Skeletal muscle cell (primary cell): ENCODE measurements at places on chromosomes 6 and 20.
A peak's percentile ranks its signal among the peaks of the same experiment; 100 is the strongest.

DNA sequence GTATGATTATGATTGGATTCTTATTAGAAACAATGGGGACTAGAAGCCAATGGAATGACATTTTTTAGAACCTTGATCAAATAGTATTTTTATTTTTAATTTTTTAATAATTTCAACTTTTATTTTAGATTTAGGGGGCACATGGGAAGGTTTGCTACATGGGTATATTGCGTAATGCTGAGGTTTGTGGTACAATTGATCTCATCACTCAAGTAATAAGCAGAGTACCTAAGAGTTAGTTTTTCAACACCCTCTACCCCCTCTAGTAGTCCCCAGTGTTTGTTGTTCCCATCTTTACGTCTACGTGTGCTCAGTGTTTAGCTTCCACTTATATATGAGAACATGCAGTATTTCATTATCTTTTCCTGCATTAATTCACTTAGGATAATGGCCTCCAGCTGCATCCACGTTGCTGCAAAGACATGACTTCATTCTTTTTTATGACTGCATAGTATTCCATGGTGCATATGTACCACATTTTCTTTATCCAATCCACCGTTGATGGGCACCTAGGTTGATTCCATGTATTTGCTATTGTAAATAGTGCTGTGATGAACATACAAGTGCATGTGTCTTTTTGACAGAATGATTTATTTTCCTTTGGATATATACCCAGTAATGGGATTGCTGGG is 281.1 kb upstream of the MAN1A1 start:
- DNase-seq: no peak

GRCh38 chr6:143337201-143337949 is 113.1 kb downstream of the ADAT2 start:
- no peak for DNase-seq

- DNase-seq: no peak
These were observed 126.3 kb downstream of the C6orf118 start for GRCh38 chr6:165183071-165183470.

DNA sequence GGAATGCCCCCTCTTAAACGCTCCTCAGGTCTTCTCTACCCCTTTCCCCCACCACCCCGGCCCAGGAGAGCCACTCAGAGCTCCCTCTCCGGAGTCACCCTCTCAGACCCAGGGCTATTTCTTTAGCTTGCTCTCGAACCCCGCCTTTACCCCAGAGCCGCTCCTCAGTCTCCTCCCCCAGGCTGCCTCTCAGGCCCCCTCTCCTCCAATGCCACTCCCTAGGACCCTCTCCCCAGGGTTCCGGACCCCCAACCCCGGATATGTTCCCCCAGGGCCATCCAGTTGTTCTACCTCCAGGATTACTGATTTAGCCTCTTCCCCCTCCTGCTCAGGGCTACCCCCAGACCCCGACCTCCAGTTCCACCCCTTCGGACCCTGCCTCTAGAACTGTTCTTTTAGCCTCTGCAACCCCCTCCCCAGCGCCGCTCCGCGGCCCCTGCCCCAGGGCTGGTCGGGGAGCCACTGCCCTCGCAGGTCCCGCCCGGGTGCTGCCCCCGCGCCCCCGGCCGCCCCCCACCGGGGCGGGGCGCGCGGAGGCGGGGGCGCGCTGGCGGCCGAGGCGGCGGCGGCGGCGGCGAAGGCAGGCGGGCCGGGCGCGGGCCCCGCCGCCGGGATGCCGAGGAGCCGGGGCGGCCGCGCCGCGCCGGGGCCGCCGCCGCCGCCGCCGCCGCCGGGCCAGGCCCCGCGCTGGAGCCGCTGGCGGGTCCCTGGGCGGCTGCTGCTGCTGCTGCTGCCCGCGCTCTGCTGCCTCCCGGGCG is at the start of gene MMP24:
MMP24 (plus strand) TSS at position 565 of the 758 bp plus-strand sequence; CDS start at position 614, 49 bp downstream.
- no peak for DNase-seq

DNA sequence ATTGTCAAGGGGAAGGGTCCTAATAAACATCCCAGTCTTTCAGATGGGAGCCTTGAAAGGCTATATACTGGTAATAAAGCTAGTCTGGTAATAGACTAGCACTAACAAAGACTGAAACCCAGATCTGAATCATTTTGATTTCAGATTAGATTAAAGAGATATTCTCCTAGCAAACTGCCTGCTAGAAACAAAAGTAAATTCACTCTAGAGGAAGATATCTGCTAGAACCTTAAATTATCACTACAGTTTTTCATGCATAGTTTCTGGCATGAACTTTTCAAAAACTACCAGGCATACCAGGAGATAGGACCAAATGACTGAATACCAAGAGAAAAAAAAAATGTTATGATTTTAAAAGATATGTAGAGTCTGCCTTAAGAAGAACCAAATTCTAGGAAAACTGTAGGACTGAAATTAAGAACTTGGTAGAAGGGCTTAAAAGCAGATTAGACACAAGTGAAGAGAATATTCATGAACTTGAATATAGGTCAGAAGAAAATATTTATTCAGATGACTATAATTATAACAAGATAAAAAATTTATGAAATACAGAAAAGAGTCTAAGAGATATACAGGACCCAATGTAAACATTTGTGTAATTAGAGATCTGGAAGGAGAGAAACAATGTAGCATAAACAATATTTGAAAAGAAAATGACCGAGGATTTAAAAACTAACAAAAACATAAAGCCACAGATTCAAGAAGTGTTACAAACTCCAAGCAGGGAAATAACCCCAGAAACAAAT is 141.6 kb downstream of the FOXO3 start:
- no peak for DNase-seq

DNA sequence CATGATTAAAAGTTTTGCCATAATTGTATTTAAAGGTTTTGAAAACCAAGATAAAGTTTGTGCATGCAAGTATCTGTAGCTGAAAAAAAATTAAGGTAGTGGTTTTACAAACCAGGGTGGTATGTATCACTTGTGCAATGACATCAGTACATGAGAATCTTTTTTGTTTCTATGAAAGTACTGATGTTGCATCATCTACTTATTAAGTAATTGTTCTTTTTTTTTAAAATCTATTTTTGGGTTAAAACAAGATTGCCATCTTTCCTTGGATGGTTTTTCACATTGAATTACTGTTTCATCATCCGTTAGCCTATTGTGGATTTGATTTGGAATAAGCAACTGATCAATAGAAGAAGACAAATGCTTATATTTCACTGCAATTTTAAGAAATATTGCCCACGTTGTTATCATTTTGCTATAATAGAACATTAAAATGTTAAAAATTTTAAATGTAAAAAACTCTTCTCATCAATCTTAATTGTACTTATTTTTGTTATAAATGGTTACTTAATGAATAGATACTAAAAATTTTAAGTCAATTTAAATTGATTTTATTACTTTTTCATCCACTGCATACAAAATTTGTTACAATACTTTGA is 39.8 kb upstream of the TAGAP start:
- DNase-seq: peak; percentile 77

DNA sequence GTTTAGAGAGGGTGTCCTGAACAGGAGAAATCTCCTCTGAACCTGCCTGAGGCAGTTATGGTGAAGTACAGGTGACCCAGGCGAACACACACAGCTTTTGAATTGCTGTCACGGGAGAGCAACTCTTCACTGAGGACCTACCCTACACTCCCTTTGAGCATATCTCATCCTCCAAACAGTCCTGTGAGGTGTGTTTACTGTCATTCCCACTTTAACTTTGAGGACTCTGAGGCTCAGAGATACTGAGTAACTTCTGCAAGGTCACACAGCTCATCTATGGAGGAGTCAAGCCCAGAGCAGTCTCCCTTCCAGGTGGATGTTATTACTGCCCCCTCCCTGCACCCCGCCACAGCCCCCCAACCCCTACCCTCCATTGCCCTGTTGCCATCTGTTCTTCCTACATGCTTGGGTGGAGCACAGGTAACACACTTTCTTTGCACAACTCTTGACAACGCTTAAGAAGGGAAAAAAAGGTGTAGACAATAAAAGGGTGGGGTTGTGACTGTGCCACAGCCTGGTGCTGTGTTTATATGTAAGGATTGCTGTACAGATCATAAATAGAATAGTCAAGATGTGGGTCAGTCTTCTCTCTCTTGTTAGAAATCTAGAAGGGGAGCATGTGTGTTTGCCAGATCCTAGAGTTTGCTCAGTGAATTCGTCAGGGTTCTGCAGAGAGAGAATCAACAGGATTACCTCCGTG is 4.3 kb upstream of the TRAF3IP2 start:
- no peak for DNase-seq

- no peak for DNase-seq
These were observed 5.9 kb downstream of the VNN1 start for GRCh38 chr6:132708002-132708401.

GRCh38 chr6:148915810-148916209 is 169.0 kb downstream of the UST start:
- no peak for DNase-seq

DNA sequence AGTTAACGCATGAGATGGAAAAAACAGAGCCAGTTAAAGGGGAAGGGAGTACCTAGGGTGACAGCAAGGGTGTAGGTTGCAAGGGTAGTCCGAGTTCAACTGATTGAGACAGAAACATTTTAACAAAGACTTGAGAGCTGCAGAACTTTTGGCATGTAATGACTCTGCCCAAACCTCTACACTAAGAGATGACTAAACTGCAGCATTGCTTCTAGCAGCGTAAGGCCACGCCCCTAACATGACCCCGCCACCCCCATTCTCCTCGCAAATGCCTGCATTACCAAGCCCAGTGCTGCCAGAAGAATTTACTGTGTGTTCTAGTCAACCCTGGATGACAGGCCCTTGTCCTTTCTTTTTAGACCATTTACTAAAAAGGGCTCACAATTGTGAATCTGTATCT is 6.3 kb upstream of the HINT3 start:
- no peak for DNase-seq

GRCh38 chr6:105780146-105780860 is 305.8 kb upstream of the PRDM1 start:
- no peak for DNase-seq

- DNase-seq: no peak
These were observed 18.3 kb downstream of the RPS6KA2 start for GRCh38 chr6:166608774-166609173.

GRCh38 chr20:14830899-14831298 is 493.5 kb upstream of the FLRT3 start:
- DNase-seq: no peak

GRCh38 chr20:16064989-16065707 is 508.1 kb downstream of the KIF16B start:
- no peak for DNase-seq

DNA sequence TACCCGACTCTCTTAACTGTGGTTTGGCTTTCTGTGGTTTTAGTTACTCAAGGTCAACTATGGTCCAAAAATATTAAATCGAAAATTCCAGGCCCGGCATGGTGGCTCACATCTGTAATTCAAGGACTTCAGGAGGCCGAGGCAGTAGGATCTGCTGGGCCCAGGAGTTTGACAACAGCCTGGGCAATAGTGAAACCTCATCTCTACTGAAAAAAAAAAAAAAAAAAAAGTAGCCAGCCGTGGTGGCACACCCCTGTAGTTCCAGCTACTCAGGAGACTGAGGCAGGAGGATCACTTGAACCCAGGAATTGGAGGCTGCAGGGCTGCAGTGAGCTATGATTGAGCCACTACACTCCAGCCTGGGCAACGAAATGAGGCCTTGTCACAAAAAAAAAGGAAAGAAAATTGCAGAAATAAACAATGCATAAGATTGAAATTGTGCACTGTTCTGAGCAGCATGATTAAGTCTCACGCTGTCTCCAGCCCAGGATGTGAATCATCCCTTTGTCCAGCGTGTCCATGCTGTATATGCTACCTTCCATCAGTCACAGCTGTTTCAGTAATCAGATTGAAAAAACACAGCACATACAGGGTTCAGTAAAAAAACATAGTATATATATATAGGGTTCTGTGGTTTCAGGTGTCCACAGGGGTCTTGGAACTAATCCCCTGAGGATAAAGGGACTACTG is 40.7 kb downstream of the RGS17 start:
- peak; percentile 87 for DNase-seq

DNA sequence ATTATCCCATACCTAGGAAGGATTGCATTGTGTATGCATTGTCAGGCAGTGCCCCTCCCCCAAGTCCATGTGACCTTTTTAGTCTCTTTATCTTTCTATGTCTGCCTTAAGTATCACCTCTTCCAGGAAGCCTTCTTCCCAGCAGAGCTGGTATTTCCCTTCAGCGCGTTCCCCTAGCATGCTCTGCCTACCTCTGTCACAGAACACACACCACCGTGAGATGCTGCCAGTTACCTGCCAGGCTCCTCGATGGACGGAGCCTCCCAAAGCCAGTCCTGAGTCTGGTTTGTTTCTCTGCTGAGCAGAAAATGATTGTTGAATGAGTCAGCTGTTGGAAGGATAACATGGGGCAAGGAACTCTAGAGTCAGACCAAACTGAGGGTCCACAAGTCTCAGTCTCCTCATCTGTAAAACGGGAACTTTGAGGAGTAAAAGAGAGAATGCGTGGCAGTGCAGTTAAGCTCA is 11.3 kb upstream of the ZNF335 start:
- DNase-seq: no peak

DNA sequence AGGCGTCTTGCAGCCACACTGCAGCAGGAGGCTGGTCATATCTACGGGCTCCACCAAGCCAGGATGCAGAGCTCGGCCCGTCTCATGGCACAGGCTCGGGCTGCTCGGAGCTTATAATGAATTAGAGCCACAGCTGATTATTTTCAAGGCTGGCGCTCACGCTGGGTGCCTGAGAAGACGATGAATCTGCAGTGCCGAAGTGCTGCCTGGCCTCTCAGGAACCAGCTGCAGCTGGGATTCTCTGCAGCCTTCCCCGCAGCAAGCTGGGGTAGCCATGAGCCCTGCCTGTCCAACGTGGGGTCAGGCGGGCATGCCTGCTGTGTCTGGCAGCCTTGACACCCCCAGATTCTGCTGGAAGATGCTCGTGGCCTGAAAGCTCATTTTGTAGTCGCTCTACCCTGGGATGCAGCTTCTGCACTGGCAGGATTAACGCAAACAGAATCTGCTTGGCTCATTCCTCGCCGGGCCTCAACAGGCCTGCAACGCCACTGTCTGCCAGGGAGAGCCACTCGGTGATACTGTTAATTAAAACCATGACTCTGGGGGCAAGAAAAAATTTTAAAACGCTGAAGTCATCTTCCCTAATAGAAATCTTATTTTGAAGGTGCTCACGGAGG is 104.3 kb downstream of the CDH26 start:
- no peak for DNase-seq

DNA sequence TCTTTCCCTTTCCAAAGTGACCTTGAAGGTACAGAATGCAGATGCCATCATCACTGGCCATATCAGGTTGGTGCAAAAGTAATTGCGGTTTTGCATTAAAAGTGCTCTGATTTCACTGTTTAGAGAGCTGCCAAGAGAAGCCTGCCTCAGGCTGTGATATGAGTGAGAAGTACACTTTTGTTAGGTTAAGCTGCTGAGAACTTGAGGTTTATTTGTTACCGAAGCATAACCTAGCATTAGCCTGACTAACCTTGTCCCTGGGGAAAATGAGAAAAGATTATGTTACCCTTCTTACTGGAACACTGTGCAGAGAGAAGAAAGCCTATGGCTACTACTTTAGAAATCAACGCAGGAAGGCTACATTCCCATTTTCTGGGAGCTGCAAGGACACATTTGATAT is 70.5 kb upstream of the RBM24 start:
- no peak for DNase-seq
